ENCODE measurements at places on chromosomes 1 and 21.

DNA sequence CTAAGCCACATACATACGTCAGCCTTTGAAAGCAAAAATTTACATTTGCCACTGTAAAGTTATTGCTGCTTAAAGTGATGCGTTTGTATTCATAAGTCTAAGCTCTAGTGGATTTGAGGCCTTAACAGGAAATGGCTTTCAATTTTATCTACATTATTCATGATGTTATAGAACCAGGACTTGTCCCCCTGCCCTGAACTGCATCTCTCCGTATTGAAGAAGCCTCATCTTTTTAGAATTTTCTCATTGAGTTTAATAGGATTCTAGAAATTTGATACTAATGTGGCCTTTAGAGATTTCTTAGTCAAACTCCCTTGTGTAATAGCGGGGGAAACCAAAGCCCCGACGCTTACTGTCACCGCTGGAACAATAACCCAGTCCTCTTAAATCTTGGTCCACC is 9.9 kb downstream of the UTP25 start:
- no peak for DNase-seq

DNA sequence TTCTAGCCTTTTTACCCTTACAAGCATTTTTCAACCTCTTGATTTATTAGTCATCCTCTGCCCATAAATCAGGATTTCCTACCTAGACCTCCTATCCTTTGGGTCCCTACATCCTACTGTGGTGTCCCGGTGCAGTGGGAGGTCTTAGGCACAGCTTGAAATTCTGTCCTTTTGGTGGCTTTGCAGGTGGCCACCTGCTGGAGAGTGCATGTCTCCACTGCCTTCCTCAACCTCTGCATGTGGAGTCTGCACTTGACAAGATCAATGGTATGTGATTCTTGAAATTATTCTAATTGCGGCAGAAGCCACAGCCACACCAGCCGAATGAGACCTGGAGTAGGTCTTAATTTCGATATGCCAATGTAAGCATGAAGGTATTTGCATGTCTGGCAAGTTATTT is 11.4 kb upstream of the KCNA3 start:
- no peak for DNase-seq

GRCh38 chr1:18716785-18717678 is 86.4 kb downstream of the PAX7 start:
- DNase-seq, result no peak

GRCh38 chr1:164728719-164729118 is 169.7 kb downstream of the PBX1 start:
- no peak for DNase-seq

DNA sequence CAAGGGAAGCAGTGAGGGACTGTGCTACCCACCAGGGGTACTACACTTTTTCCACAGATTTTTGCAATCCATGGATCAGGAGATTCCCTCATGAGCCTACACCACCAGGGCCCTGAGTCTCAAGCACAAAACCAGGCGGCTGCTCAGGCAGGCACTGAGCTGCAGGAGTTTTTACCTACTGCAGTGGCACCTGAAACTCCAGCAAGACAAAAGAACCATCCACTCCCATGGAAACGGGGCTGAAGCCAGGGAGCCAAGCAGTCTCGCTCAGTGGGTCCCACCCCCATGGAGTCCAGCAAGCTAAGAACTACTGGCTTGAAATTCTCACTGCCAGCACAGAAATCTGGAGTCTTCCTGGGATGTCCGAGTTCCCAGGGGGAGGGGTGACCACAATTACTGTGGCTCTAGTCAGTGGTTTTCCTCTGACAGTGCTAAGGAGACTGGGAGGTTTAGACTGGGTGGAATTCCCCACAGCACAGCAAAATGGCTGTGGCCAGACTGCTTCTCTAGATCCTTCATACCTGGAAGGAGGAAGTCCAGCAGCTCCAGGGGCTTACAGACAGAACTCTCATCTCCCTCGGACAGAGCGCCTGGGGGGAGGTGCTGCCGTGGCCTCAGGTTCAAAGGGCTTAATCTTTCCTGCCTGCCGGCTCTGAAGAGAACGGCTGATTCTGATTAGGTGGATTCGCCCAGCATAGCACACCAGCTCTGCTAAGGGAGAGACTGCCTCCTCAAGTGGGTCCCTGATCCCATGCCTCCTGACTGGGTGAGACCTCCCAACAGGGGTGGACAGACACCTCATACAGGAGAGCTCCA is 437.8 kb downstream of the LTN1 start:
- DNase-seq, result no peak

- DNase-seq, result no peak
Observed at GRCh38 chr1:185886671-185887070, 152.5 kb downstream of the HMCN1 start.

GRCh38 chr1:230194525-230194924 is 127.5 kb downstream of the GALNT2 start:
- DNase-seq, result no peak

DNA sequence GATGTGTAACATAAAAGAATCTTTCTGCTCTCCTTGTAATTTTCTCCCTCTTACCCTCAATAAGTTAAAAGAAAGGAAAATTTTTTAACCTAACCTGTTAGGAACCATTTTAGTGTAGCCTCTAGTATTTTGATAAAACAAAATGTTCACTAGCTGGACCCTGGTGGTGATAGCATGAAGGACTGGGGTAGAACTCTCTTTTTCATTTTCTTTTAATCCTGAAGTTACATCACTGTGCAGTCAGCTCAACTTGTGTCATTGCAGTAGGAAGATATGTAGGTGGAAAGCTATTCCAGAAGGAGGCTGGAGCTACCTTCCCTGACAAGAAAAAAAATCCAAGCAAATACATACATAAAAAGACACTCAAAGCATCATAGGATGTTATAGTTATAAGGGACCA is 39.3 kb downstream of the NFIA start:
- DNase-seq, result no peak

- DNase-seq, result no peak
Observed at GRCh38 chr1:68046423-68046822, 4.0 kb downstream of the DIRAS3 start.

DNA sequence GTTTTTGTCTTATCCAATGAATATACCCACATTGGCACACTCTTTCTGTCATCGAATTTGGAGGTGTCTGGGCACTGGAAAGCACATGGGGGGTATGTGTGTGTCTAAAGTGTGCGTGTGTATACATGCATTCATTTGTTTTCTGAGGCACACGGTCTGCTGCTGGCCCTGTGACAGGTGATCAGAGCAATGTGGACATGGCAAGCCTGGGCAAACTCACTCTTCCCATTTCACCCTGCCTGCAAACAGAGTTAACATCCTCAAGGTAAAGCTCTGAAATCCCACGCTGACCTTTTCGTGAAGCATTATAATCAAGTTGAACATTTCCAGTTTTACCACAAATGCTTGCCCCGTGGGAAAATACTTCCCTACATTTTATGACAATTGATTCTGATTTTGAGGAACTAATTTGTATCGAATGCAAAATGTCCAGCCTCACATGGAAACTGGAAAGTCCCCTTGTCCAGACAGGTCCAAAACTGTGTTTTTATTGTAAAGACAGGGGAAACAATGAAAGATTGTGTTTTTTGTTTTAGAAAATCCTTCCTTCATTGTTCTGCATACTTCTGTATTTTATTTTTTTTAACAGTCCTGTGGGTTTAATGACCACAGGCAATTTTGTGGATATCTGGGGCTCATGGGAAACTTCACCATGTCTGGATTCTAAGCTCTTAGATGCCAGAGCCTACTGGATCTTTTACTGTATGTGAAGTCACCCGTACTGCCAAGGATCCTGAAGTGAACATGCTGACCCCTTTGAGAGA is 160.9 kb downstream of the PBX1 start:
- DNase-seq, result no peak

DNA sequence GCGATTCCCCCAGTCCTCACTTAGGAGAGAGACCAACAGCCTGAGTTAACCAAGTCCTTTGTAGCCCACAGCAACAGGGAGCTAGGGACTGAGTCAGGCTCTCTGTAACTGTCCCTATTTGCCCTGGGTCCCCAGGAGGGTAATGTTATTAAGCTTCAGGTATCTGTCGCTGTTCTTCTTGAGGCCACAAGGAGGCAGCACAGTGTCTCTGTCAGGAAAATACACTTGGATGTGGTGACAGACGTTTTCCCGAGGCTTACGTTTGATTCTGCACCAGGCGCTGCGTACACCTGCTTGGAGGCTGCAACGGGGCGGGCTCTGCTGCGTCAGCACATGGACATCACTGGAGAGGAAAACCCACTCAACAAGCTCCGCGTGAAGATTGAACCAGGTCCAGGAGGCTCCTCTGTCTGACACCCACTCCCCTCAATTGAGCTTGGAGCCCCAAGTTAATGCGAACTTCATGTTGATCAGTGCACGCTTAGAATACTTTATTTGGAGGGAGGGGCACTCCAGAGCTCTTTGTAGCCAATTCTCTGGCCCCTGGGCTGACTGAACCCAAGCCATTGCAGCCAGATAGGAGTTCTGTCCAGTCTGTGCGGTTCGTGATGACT is 10.7 kb upstream of the ELF3 start:
- DNase-seq, result no peak

DNA sequence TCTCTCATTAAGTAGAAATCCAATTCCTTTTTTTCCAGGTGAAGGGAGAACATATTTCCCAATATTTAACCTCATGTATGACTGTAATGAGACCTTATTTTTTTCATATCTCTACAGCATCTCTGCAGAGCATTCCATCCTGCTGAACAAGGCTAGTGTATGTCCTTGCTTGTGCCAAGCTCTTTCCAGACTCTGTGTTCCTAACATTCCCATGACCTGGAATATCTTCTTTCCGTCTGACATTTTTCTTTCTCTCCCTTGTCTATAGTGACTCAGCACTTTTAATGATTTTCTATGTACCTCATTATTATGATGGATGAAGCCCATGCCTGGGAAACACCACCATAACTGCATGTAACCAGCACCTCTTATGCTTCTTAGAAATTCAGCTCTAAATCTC is 278.3 kb upstream of the NRIP1 start:
- DNase-seq, result no peak

GRCh38 chr1:908661-909060 is 15.1 kb upstream of the SAMD11 start:
- no peak for DNase-seq

- DNase-seq, result no peak
Observed at GRCh38 chr1:166701603-166702100, 137.6 kb upstream of the POGK start.

GRCh38 chr1:27605796-27606707 is 2.1 kb upstream of the AHDC1 start:
- DNase-seq, result no peak

- DNase-seq, result no peak
Observed at GRCh38 chr1:213201380-213202155, 150.5 kb downstream of the RPS6KC1 start.

GRCh38 chr1:63612971-63613370 is 19.8 kb downstream of the PGM1 start:
- DNase-seq, result no peak

- no peak for DNase-seq
Observed at GRCh38 chr1:160488347-160489058, 34.6 kb downstream of the SLAMF6 start.

DNA sequence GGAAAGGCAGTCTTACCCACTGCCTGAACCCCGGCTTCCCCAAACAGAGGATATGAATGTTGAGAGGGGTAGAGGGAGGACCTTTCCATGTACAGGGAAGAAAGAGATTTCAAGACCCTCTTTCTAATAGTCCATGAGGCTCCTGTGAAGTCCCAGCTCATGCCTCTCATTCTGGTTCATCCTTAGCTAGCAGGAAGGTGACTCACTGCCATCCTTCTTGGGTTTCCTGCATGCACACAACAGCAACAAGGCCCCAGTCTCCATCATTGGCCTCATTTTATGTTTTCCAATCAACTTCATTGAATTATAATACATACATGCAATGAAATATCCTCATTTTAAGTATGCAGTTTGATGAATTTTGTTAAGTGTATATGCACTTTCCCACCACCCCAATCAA is 46.2 kb downstream of the SYT2 start:
- no peak for DNase-seq
